ENCODE measurements at places on chromosomes 3 and 15.

GRCh38 chr3:129555153-129555550 is 12.2 kb downstream of the H1-8 start:
- no peak for DNase-seq

DNA sequence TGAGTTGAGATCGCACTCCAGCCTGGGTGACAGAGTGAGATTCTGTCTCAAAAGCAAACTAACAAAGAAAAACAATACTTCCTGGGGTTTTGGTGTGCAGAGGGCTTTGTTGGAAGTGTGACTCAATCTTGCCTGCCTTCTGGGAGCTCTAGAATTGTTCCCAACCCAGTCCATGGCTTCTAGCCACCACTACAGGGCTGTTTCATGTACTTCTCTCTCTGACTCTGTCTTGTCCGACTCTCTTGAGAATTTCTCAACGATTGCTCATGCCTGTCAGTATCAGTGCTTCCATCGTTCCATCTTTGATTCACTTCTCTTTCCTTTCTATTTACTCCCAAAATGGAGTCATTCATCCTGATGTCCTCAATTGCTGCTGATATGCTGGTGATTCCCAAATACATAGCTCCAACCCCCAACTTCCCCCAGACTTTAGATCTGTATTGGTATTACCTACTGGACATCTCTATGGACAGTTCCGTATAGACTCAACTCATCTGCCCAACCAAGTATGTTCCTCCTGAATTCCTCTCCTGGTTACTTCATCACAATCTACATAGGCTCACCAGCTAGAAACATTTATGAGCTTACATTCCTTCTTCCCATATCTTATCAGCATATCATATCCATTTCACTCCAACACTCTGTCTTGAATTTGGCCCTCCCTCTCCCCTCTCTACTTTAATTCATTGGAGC is 1.8 kb upstream of the AP2M1 start:
- no peak for DNase-seq

- no peak for DNase-seq
These were observed 19.5 kb downstream of the SIAH2 start for GRCh38 chr3:150743508-150743907.

- DNase-seq = no peak
These were observed 86.5 kb upstream of the PRR23E start for GRCh38 chr3:127106456-127106855.

DNA sequence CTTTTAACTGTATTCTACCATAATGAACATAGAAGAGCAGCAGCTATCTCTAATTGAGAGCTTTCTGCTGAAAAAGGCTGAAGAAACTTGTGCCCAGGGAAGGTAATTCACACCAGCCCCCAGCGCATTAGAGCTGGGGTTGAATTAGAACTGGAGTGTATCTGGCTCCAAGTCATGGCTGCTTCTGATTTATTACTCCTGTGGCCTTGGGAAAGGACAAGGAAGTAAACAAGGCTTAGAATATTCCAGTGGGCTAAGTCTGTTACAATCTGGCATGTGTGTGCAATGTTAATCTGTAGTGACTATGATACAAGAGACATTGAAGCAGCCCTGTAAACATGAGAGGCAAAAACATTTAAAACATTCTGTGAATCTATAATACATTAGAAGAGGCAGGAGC is 18.1 kb downstream of the CPA3 start:
- no peak for DNase-seq

GRCh38 chr3:189394599-189395121 is 222.9 kb downstream of the TPRG1 start:
- DNase-seq = peak; percentile 11

DNA sequence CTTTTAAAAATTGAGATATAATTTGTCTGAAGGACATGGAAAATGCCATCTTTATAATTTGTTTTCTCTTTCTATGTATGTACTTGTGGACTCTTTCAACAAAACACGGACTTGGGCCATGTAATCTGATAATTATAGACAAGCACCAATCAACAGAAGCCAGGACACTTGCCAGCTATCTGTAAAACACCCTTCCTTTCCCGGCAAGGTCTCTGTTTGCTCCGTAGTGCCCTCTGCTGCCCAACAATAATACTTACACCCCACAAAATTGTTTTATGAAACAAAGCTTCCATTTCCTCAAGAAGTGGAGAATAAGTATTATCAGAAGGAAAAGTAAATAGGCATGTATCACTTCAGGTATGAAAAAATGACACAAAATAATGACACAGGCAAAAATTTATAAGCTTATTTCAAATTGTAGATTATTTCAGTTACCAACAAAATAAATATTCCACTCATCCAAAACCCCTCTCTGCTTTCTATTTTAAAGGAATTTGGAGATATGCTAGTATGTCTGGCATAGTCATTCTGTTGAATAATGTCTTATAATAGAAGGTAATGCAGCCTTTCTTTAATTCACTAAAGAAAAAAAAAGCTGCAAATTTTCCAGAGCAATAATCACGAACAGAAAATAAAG is 32.8 kb downstream of the MYH15 start:
- peak; percentile 60 for DNase-seq

DNA sequence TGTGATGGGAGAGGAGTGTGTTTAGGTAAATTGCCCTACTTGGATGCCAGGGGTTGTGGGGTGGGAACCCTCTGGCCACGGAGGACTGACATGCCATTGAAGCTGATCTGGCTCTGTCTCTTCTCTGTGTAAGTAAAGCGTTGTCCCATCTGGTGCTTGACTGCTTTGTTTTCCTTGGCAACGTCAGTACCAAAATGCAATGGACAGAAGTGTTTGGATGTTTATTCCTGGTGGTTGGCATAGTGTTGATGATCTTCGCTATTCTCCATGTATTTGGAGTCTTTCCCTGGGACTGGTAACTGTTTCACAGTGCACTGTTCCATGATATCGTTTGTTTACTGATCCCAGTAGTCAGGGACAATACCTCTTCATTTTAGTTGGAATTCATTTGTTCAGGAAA is 130.5 kb upstream of the MCTP2 start:
- DNase-seq = no peak

DNA sequence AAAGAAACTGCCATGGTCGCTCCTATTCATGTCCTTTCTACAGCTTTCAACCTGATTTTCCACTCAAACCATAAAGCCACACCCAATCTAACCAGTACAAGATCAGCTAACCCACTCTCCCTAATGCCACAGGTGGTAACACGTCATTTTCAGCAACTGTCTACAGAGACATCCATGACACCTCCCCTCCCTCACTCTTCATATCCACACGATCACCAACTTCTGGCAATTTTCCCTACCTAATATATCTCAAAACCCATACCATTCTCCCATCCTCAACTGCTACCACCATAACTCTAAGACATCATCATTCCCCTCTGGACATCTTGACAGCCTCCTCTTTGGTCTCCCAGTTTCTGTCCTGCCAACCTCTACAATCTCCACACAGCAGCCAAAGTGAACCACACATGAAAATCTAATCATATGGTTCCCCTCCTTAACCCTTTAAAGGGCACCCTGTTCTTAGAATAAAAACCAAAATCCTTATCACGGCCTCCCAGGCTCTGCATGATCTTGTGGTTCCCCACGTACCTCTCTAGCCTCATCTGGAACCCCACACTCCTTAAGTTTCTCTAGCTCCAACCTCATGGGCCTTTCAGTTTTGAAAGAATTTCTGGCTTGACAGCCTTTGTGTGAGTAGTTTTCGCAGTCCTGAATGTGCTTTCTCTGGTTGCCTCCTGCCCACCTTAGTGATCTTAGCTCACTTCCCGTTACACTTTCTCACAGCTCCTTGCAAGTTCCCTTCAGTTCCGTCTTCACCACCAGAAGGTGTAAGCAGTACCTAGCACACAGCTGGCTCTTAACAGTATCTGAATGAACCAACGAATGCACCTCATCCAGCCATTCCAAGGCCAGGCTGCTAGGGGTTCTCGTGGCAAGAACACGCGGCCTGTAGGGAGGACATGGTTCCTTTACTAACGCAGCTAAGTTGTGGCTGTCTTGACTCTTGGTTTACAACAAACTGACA is 33.4 kb downstream of the SPINK8 start:
- no peak for DNase-seq

GRCh38 chr15:72998681-72999466 is 53.4 kb upstream of the NEO1 start:
- no peak for DNase-seq

- no peak for DNase-seq
These were observed 23.7 kb downstream of the FILIP1L start for GRCh38 chr3:100090669-100091005.

DNA sequence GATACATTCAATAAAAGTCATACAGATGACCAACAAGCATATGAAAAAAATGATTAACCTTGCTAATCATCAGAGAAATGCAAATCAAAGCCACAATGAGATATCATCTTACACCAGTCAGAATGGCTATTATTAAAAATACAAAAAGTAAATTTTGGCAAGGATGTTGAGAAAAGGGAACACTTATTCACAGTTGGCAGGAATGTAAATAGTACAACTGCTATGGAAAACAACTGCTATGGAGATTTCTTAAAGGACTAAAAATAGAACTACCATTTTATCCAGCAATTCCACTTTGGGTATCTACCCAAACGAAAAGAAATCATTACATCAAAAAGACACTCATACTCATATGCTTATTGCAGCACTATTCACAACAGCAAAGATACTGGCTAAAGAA is 1121.8 kb downstream of the TBL1XR1 start:
- DNase-seq = no peak

GRCh38 chr3:133843634-133844033 is 38.0 kb downstream of the SRPRB start:
- no peak for DNase-seq

DNA sequence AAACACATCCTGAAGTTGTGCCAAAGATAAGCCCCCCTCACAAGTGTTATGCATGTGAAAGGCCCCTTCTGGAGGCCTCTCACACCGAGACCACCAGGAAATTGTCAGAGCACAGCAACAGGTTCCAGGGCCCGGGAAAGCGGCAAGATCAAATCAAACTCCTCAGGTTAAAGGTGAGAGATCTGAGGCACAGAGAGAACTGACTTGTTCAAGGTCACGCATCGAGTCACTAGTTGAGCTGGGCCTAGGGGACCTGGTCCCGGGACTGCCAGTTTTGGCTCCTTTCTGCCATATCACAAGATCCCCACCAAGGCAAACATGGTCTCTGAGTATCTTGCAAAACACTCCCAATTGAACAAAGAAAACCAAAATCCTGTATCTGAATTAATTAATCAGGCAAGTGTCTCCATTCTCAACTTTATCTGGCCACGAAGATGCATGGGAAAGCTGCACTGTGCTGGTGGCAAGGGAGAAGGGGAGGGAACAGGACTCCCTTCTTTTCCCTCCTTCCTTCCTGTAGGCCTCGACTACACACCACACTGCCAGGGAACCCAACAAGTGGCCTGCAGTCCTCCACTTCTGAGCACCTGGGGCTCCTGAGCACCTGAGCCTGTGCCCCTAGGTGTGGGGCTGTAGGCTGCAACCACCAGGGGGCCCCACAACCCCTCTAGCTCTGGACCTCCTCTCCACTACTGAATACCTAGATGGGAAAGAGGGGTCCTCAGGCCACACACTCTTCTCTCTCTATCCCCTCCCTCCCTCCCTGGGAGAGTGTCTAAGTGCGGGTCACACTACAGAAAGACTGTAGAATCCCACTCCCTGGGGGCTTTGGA is 37.3 kb downstream of the ANP32A start:
- DNase-seq = peak; percentile 3

- no peak for DNase-seq
These were observed 112.0 kb downstream of the SOX2 start for GRCh38 chr3:181823716-181824115.

DNA sequence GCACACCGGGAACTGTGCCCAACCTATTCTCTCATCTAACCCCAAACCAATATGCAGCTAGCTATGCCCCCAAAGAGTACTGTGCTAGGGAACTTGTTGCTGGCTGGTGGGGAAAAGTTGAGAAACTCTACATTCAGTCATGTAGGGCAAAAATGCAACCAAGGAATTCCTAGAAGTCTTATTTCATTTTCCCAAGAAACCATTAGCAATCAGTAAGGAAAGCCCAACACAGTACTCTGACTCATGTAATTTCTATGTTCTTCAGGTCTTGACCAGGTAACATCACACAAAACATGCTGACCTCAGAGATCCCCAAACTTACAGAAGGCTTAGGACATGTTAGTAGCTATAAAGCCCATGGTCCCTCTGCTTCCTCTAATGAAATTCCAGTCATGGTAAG is 52.1 kb downstream of the TASOR start:
- DNase-seq = no peak

Measured in NCI-H1694 treated with DMSO at 0.1 percent for 48 hours (cell line).